Foreskin fibroblast (primary cell): ENCODE measurements at places on chromosomes 5 and 9.
A peak's percentile ranks its signal among the peaks of the same experiment; 100 is the strongest.

GRCh38 chr9:14428781-14429230, 114.9 kb upstream of the NFIB start:
- peak; percentile 85 for DNase-seq

DNA sequence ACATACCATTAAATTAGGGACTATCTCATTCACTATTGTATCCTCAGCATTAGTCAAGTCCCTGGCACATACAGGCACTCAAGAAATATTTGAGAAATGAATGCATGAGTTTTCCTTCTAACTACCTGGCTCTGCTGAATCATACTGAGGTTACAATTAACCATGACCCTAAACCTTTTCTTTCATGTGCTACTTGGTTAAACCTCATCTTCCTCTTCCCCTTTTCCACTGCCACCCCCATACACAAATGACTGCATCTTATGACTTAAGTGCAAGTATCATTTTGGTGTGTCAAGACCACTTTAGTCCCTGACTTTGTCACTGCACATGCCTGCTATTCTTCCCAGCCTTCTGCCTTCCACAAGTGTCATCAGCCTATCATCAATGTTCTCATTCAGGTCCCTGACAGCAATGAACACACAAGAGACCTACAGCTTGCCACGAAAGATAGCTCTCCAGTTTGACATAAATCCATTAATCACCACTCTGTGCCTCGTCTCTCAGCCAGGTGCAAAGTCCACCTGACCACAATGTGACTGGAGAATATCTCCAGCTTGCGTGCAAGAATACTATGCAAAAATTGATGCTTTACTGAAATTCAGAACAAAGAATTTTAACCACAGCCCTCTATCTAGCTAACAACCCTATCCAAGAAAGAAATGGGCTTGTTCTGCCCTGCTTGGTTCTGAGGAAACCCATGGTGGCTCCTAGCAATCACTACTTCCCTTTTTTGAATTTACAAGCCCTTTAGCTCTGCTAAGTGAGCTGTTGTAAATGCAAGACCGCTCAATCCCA, 74.5 kb downstream of the MAPKAP1 start:
- DNase-seq = no peak

GRCh38 chr9:75574569-75574968, 315.9 kb upstream of the PCSK5 start:
- DNase-seq = no peak

GRCh38 chr5:96128204-96128864, 166.7 kb upstream of the ELL2 start:
- DNase-seq = no peak

DNA sequence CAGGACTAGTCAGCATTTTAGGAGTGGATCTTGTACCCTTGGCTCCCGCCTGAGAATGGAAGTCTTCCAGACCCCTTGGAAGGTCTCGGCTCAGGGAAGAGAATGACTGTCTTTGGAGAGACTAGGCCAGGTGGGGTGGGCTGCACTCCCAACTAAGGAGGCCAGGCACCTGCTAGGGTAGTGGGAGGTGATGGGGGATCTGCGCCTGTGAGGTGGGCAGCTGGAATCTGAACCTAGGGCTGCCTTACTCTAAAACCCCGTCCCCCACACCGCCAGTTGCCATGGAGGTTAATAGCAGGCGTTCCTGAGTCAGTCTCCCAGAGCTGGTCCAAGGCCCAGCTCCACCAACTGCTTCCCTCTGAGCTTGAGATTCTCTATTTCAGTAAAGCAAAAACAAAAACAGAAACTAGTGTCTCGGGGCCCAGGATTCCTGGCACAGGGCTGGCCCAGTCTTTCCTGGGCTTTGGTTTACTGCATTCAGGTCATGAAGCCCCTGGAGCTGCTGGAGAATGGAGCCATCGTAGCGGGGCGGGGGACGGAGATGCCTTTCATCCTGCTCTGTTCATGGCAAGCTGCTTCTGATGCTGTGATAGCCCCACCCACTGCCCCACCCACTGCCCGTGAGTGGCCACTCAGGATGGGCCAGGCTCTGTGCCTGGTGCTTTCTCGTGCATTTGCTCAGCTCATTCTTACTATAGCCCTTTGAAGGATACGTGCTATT, 57.5 kb downstream of the DAB2IP start:
- no peak for DNase-seq

GRCh38 chr5:51391175-51391574, 7.9 kb downstream of the ISL1 start:
- DNase-seq = no peak

DNA sequence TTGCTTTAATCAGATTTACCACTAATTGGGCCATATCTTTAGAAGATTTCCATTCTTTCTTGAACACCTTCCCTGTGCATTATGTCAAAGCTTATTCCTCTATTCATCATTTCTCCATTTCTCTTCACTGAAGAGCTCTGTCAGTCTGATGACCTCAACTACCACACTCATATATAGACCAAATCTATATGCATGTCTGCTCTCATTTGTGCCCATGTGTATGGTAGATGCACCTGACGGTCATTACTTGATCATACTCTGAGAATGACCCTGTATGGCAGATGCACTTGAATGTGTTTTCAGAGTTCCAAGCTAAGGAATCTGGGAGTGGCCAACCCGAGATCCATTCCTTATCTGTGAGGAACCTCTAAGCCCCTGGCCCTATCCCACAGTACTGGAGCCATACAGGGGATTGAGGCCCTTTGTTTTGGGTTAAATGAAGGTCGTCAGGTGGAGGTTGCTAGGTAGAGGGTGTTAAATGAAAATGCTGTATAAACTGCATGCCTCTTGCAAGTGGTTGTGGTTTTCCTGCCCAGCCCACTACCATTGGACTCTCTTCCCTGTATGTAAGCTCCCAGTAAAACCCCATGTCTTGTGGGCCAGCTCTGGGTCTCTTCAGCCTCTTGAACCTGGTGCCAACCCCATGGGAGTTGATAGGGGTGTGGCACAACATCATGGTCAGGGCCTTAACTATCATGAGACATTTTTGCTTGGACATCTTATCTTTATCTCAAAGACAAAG, 229.5 kb downstream of the KIAA0825 start:
- DNase-seq = no peak

DNA sequence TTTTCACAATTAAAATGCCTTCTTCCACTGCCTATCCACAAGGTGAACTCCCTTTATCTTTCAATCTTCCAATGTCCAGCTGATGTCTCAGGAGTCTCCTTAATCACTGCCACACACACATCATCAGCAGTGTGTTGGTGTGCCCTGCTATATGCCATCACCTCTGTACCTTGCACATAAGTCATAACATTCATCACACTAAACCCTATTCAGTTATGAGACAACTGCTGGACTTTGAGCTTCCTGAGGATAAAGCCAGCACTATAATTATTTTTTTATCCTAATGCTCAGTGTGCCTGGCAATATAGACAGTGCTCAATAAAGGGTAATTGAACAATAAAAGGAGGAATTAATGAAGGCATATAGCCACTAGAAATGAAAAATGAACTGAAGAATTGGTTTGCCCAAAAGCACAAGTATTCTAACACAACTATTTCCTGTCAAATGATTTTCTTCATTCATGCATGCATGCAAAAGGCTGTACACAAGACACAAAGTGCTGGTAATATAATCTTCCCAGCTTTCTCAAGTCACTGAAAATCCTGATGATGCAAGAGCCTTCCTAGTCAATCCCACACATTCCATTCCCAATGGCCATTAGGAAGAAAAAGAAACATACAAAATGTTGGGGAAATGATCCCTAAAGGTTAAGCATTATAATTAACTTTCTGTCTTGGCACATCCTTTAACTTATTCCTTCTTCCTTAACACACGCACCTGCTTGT, 32.4 kb downstream of the LPAR1 start:
- DNase-seq = no peak

DNA sequence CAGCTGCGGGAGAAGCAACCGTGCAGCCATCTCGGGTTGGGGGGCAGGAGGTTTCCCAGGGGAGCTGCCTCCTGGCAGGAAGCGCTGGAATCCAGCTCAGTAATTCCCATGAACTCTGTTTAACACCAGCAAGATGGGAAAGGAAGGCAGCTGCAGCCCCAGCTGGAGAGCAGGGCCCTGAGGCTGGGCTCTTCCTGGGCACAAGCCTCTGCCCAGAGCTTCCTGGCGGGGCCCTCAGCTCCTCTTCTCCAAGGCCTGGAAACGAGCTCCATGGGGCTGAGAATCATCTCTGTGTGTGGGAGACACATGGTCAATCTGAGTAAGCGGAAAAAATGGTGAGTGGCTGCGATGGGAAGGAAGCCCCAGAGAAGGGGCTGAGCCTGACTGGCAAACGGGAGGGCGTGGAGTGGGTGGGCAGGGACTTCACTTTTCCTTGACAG, 6.3 kb downstream of the MRPL36 start:
- DNase-seq = peak; percentile 32

- DNase-seq = peak; percentile 71
Measured at GRCh38 chr5:39717176-39717897, 292.6 kb upstream of the DAB2 start.

GRCh38 chr5:158718738-158719505, 380.8 kb downstream of the EBF1 start:
- DNase-seq = peak; percentile 70

- DNase-seq = peak; percentile 48
Measured at GRCh38 chr9:124660341-124660801, 110.7 kb downstream of the NR6A1 start.

DNA sequence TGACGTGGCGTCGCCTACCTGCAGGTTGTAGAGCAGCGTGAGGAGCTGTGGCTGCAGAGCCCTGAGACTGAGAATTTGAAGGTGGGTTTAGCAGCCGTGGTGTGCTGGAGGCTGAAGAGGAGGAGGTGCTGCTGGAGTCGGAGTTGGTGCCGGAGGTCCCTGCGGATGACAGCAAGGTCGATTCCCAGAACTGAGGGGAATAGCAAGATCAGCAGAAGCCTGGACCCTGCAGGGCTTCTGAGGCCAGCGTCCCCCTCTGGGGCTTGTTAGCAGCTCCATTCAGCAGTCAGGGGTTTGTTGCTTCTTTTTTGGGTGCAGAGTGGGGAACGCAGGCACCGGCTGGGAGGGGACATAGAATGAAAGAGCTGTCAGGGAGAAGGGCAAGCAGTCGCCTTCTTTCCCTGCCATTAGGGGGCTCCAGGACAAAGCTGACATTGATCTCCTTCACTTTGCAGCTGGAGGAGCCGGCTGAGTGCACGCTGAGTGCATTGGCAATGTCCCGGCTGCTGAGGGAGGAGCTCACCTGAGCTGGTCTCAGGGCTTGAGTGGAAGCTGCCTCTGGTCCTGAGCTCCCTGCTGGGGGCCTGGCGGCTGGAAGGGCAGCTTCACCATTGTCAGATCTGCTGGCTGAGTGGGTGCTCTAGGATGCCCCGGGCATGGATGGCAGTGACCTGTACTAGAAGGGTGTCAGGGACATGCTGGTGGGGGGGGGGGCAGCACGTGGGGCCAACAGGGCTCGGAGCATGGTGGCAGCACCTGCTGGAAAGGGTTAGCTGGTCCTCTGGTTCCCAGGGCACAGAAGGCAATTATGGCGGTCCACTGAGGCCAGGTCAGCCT, 20.8 kb downstream of the OBP2B start:
- DNase-seq = no peak

GRCh38 chr9:16075696-16076095, 522.9 kb downstream of the CCDC171 start:
- peak; percentile 43 for DNase-seq

DNA sequence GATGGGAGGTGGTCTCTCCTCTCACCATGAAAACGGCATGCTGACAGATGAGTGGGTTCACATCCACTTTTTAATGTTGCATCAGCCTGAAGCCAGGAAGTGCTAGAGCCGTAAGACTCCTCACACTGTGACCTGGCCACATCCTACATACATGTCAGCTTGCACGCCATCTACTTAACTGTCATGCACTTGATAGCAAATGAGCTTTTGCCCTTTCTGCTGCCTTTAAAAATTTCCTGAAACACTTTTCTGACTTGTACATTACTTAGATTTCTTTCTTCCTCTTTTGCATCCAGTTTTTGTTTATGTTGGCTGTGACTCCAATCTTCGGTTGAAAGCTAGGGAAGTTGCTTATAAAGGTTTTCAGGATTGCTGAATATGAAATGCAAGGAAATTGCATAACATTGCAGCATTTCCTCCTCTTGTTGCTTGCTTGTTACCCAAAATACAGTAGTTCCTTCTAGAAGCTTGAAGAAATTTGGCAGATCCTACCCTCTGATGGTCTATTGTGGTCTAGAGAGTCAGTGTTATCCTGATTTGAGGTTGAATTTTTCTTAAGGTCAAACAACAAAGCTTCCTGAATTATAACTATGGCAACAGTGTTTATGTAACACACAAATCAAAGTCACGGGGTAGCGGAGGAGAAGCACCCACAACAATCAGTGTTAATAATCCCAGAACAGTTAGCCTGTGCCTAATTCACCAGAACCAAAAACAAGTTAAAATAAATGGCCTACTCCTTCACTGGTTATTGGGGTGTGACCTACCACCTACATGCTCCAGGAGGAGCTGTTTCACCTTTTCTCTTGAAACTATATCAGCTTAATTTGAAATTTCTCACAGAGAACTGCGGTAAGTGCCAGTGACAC, 232.5 kb downstream of the ARHGAP26 start:
- DNase-seq = peak; percentile 64

DNA sequence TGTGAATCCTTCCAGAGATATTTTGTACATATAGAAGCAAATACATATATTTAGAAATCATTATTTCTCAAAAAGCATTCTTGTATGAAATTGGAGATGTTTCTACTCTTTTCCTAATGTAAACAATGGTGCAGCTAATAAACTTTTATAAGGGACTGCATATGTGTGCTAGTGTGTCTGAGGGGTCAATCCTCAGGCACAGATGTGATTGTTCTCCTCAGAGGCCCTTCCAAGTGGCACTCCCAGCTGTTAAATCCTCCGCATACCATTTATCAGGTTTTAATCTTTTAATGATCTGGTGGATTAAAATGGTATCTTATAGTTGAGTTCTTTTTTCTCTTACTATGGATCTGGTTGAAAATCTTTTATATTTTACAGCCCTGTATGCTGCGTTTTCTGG, 5.6 kb upstream of the OMD start:
- DNase-seq = no peak

DNA sequence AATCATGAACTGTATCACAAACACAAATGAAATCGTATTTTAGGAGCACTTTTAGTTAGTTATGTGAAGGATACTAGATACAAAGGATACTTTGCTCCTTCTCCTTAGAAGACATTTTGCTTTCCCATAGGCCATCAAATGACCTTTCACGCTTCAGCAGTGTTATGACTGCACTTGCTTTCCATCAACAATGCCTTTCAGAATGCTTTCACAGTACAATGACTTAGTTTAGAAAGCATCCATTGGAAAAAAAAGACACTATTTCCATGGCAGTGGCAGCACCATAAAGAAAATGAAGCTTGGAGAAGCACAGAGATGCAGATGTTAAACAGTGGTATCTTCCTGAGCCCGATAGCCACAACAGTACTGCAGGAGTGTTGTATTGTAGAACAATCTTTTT, 203.9 kb downstream of the PCSK1 start:
- DNase-seq = no peak

DNA sequence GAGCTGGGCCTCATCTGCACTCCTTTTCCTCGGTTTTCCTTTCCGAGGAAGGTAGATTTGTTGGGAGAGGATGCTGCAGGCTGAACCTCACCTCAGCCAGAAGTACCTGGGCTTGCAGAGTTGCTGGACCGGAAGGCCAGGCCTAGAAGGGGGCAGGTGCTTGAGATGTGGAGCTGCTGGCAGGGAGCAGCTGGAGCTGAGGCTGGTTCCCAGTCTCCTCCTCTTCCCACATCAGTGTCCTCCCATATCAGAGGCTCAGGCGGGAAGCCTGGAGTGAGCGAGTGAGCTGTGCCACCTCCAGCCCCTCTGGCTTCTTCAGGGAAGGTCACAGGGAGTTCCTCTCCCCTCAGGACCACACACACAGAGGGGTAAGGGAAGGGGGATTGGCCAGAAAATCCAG, 259.4 kb downstream of the GADD45G start:
- no peak for DNase-seq
